ENCODE measurements at places on chromosomes 2 and 18.

GRCh38 chr2:134338208-134338607 lies 84.3 kb downstream of the MGAT5 start:
- no peak for DNase-seq

- DNase-seq, result no peak
Observed at GRCh38 chr18:10453806-10454680, at the start of gene APCDD1. APCDD1 (plus strand) TSS chr18:10454635; CDS start chr18:10454982, 347 bp downstream.

DNA sequence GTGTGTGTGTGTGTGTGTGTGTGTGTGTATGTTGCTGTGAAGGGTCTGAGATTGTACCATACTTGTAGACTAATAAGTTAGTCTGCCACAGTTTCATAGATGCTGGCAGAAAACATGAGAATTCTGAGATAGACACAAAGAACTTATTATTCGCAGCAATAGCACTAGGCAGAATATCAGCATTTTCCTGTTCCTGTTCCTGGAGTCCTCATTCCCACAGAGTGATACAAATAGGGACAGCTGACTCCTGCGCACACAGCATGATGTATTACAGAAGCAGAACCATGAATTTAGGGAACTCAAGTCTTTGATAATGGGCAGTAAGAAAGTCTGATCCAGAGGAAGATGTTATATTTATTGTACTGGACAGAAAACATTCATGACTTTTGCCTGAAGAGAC lies 1466.3 kb downstream of the DPP10 start:
- DNase-seq, result no peak

DNA sequence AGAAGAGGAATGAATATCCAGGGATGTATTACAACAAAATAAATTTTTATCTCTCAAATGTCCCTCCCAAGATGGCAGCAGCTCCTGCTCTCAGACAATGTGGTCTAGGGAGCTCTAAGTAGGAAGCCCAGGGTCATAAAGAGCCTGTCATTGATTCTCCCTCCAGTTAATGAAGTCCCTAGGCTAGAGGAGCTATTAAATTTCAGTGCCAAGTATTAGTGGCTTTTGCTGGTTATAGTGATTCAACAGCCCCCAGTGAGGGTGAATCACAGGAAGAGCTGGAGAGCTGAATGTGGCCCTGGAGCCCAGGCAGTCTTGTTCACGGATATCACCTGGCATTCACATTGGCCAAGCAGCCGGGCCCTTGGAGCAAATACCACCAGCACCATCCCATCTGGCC lies 109.8 kb upstream of the YPEL5 start:
- DNase-seq, result no peak

DNA sequence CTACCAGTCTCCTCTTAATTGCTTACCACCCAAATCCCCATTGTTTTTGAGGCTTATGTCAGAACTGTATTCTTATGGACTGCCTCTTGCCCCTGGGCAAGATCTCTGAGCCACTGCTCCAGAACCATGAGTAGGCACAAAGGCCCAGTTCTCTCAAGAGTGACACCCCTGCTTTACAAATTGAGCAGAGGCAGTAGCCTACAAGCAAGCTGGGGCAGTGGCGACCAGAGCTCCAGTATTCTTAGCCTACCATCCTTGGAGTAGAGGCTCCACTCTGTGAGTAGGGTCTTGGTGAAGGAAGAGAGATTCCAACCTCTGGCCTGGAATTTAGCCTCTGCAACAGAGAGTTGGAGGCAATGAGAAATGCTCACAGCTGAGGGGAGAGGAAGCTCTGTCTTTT lies 36.5 kb downstream of the WDR75 start:
- DNase-seq, result no peak

DNA sequence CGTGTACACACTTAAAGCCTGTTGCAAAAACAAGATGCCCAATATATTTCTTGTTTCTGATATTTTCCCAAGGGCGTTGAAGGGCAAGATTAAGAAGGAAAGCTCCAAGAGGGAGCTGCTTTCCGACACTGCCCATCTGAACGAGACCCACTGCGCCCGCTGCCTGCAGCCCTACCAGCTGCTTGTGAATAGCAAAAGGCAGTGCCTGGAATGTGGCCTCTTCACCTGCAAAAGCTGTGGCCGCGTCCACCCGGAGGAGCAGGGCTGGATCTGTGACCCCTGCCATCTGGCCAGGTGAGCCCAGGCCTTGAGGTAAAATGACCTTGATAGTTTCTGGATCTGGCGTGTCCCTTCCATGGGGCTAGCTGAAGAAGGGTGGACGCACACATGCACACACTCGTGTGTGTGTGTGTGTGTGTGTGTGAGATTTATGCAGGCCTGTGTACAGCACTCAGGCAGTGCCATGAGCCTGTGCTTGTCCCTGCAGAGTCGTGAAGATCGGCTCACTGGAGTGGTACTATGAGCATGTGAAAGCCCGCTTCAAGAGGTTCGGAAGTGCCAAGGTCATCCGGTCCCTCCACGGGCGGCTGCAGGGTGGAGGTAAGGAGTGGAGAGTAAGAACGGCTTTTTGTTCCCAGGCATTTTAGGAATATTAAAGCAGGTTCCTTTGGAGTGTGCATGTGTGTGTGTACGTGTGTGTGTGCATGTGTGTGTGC lies 23.6 kb downstream of the MLPH start:
- no peak for DNase-seq

DNA sequence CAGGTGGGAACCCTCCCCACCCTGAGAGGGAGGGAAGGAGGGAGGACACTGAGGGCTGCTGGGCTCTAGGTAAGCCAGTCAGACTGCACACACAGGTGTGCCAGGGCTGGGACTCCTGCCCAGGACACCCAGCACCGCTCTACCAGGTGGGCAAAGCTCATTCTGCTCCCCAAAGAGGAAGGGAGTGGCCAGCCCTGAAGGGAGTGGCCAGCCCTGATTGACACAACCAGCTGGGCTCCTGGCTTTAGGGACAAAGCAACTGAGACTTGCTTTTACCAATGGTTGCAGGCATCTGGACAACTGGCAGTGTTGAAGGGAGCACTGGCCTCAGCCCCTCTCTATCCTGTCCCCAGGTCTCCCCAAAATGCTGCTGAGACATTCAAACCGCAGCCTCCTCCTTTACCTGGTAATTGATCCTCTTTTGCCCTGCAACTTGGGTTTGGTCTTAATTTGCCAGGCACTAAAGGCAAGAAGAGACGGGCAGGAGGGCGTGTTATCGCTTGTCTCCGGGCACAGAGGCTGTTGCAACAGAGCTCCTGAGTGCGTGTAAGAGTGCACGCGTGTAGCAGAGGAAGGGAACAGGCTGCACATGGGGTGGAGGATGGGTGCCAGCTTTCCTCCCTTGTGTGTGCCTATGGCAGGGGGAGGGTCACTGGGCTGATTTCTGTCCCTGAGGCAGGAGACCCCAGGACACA lies 14.5 kb upstream of the FOSL2 start:
- DNase-seq, result no peak

DNA sequence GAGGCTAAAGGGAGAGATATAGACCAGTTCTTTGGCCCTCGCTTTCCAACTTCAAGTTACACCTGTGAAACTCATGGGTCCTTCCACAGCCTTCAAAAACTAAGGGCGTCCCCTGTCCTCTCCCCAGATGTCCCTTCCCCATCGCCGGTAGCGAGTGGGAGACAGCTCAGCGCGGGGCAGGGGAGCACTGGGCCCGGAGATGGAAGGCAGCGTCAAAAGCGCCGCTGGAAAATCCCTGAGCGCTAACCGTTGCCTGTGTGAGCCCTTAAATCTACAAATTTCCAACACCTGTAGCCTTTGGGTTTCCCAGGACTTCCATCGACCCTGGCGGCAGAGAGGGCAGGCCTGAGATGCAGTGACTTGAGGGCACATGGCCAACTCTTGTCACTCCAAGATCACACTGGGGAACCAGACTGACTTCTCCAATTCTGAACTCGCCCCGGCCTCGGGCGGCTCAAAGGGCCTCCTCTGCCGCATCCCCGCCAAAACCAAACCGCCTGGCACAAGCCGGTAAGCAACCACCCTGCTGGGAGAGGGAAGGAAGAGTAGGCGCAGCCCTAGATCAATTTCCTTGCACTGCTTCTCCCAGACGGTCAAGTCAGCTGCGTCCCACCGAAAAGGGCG lies 879 bp upstream of the EPAS1 start:
- DNase-seq, result no peak

- DNase-seq, result no peak
Observed at GRCh38 chr18:49342690-49343089, 117.8 kb downstream of the DYM start.

DNA sequence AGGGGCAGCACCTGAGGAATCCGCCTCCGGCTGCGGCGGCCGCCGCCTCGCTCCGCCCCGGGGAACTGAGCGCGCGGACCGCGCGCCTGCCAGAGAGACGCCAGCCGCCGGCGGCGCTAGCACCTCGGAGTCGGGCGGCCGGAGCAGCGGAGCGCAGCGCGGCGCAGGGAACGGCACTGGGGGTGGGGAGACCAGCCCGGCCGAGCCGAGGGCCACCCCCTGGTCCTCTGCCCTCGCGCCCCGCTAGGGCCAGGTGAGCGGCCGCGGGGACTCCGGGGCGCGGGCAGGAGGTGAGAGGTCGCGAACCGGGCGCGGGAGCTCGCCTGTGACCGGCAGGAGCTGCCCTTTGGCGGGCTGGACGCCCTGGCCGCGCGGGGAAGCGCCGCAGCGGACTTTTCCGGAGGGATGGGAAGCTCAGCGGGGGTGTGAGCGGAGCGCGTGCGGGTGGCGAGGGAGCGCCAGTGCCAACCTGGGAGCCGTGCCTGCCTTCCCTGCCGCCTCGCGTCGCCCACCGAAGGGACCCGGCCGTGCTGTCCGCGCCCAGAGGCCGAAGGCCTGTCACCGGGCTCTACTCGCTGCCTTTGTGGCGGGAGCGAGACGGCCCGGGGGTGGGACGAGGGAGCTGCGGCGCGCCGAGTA lies at the start of gene GREB1L:
GREB1L (plus strand) TSS at position 92 of the 639 bp plus-strand sequence. CDS start 141,287 bp downstream, outside the sequence.
- DNase-seq, result no peak

DNA sequence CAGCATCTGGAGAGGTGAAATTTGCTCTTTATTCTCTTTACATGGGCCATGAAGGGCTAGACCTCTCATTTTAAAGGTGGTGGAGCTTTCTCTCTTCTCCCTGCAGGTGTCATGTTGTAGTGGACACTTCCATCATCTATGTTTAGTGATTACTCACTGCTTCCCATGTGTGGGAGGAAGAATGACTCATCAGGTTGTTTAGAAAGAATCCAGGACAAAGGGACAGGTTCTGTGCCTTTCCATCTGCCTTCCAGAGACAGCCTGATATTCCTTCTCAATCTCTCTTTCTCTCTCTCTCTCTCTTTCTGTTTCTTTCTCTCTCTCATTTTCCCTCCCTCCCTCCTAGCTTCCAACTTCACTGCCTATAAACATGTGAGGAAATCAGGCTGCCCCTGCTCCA lies 38.7 kb downstream of the SCG2 start:
- DNase-seq, result peak; percentile 79

DNA sequence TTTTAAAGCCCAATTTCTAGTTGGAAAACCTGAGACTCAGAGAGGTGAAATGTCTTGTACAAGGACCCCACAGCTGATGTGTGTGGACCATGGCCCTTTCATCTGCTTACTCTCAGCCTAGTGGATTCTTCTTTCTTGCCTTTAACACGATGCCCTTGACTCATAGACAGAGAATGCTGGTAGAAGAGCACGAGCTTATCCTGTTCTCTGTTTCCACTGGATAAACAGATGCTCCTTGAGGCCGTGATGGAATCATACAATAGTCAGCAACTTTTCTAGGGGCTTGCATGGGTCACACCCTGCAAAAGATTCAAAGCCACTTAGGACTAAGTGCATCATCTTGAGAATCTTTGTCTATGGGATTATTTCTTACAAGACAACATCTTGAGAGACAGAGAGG lies 50.9 kb downstream of the MYCN start:
- DNase-seq, result no peak

- DNase-seq, result no peak
Observed at GRCh38 chr18:54229421-54230059, 5.1 kb upstream of the MBD2 start.

GRCh38 chr18:2060086-2060485 lies 511.2 kb downstream of the METTL4 start:
- DNase-seq, result no peak

GRCh38 chr2:101435001-101435862 lies 39.7 kb downstream of the RFX8 start:
- DNase-seq, result no peak

- peak; percentile 30 for DNase-seq
Observed at GRCh38 chr2:218898109-218898878, 17.6 kb downstream of the WNT10A start.

DNA sequence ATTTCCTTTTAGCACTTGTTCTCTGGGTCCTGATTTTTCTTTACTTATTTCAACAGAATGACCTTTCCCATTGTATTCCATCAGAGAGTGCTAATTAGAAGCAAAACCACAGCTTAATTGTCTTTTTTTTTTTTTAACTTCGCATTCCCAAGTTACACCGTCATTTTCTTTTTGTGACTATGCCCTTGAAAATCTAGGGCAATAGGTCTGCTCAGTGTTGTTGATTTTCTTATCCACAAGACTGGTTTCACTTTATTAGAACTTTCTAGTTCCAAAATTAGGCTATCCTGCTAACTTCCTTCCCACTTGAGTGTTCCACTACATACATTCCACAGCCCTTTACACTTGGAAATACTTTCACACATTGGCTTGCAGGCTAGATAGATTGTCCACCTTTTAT lies 18.7 kb upstream of the ADAM17 start:
- no peak for DNase-seq

DNA sequence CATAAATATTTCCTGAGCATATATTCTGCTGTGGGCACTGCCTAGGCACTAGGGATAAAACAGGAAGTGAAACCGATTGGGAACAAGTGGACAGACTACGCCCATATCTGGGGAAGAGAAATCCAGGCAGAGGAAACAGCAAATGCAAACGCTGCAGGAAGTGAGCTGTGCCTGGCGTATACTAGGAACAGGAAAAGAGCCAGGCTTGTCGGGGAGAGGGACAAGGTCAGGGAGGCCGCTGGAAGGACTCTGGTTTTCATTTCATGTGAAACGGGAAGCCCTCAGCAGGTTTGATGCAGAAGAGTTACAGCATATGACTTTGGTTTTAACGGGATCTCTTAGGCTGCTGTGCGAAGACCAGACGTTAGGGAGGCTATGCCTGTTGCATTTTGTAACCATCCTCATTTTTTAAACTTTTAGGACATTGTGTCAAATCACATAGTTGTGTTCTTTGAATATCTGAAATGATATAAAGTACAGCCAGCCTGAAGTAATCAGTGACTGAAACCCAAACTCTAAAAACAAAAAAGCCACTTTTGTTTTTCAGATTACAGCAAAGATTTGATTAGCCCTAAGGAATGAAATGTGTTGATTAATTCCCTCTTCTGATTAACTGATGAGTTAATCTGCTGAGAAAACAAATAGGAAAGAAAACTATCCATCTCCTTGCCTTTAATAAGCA lies 110.2 kb upstream of the PIEZO2 start:
- no peak for DNase-seq

GRCh38 chr2:201937343-201937742 lies 96.3 kb upstream of the FZD7 start:
- no peak for DNase-seq

- peak; percentile 57 for DNase-seq
Observed at GRCh38 chr18:74897971-74898657, 300.4 kb downstream of the ZNF407 start.

- DNase-seq, result no peak
Observed at GRCh38 chr2:163119966-163120365, 281.4 kb upstream of the KCNH7 start.

Measured in brain microvascular endothelial cell (primary cell).